Activated B cell treated with CpG ODN at 0.5 μM for 24 hours (primary cell): ENCODE measurements at places on chromosomes 12 and 14. TPM values are rescaled to one million over a fixed set of nuclear protein-coding genes. Genes with fewer than 3 reads are reported as not detected.

Gene KCTD10
- total RNA-seq, result 32.7 and 38.7 TPM in 2 replicates

Gene ADSS1
- total RNA-seq, result 0.18 and 0.39 TPM in 2 replicates

Gene TCTN2
- total RNA-seq, result 10.3 and 11.9 TPM in 2 replicates

DNA sequence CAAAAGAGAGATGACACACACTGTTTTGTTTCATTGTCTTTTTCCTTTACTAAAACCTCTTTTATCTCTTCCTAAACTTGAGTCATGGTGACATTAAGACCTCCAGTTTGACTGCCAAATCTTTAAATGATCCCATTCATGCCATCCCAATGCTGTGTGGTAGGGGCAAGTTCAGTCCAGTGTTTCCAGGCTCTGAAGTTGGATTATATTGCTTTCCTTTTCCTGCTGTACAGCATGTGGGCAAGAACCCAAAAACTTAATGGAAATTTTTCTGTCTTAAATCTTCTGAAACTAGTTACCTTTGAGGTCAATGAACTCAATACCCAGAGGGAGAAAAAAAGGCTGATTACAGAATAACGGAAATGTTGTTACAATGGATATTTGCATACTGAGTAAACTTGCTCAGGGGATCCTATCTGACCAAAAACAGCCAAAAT, 187.1 kb upstream of the FAR2 start:
- no peak for DNase-seq

DNA sequence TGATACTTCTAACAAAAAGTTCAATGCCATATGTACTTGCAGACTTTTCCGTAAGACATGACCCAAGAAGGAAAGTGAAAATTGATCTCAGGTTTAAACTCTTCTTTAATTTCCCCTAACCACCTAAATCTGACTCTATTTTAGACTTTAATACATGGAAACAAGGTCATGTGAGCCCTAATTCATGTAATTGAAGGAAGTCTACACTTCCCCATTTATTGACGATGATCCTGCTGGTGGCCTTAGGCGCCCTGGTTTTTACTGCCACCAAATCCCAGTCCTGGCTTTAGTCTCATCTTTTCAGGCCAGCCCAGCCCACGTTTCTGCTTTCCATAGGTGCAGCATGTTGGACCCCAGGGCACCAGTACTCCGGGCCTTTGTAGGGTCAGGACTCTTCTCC, 157.9 kb downstream of the PELI2 start:
- DNase-seq, result no peak

GRCh38 chr14:93331002-93331727, 1.7 kb downstream of the BTBD7 start:
- no peak for DNase-seq

- DNase-seq, result no peak
Observed at GRCh38 chr12:124321556-124322270, 26.8 kb downstream of the RFLNA start.

- DNase-seq, result no peak
Observed at GRCh38 chr12:102959391-102959790, 1.9 kb downstream of the ASCL1 start.

DNA sequence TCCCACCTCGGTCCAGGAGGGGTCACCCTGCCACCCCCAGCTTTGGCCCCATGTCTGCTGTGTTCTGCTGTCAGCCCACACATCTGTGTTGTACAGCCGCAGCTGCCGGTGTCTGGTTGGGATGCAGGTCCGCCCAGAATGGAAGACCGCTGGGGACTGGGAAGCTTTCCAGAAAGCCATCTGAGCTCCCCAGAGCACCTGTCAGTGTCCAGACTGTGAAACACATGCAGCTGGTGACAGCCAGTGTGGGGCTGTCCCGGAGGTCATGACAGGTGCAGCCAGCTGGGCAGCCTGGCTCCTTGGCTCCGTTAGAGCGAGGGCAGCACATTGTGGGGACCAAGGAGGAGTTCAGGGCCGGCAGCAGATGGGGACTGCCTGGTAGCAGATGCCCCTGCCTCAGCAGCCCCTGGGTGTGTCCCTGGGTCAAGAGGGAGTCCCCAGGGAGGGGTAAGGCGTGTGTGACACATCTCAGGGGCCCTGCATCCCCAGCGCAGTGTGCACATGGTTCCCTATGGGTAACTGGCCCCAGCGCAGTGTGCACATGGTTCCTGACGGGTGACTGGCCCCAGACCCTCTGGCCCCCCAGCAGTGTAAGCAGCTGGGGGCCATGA, 16.4 kb downstream of the CEP170B start:
- DNase-seq, result no peak

GRCh38 chr14:64253672-64254071, 40.5 kb downstream of the ESR2 start:
- DNase-seq, result no peak

- no peak for DNase-seq
Observed at GRCh38 chr12:115867854-115868253, 409.6 kb downstream of the MED13L start.
